ENCODE measurements at places on chromosomes 4 and X.

DNA sequence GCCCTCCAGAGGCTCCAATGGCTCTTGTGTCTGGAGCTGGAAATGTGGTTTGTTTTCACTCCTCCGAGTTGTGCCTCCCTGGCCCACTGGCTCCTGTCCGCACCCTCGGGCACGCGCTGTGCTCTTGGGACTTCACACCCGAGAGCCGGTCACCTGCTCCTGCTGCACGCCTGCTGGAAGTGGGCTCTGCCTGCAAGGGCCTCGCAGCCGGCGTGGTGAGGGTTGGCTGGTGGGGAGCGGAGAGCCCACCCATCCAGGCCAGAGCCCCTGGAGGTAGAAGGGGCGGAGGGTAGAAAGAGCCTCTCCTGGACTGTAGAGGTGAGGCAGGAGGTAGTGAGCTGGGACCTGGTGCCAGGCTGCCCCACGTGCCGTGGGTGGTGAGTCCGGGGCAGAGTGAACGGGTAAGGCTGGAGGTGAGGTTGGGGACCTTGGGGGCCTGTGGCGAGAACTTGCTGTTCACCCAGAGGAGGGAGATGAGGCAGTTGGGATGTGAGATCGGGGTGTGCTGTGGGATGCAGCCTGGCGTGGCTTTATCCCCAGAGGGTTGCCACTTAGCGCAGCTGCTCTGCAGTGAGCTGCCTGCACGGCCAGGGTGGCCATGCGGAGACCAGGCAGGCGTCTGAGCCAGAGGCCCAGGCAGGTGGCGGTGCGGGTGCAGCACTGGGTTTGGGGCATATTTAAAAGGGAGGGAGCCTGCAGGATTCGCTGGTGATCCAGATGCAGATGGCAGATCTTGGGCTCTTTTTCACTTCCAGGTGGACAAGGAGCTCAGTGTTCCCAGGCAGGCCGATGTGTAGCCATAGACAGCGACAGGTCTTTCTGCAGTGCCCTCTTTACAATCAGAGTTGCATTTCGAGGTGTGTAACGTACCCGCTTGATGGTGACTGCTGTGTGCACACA is 48.8 kb downstream of the PCGF3 start:
- no peak for DNase-seq

DNA sequence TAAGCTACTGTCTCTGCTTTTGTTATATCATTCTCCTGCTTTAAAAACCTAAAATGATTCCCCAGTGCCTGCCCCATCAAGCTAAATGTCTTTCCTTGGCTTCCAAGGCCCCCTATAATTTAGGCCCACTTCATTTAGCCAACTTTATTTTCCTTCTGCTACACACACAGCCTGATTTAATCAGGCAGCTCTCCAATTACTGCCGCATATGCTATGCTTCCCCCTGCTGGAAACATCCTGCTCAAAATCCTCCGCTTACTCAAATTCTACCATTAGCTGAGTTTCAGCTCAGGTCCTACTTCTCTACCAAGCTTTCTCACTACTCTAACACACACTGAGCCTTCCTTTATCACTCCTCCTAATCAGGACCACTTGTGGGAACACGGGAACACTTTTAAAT is 17.0 kb downstream of the LAMP2 start:
- DNase-seq: no peak

DNA sequence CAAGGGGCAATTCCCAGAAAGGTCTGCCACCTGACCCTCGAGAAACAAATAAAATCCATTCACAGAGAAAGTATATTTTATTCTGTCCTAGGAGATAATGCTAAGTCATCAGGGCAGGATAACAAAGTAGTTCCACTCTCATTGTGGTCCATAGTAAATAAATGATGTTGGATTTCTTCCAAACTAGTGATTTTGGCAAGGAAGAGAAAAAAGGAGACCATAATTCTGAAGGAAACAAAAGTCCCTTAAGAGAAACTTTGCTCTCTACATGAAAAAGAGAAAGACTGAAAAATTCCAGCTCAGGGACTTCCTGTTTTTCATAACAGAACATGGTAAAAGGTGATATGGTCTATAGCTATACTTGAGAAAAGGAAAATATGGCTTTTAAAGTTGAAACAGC is 71.5 kb upstream of the DDX60 start:
- no peak for DNase-seq

DNA sequence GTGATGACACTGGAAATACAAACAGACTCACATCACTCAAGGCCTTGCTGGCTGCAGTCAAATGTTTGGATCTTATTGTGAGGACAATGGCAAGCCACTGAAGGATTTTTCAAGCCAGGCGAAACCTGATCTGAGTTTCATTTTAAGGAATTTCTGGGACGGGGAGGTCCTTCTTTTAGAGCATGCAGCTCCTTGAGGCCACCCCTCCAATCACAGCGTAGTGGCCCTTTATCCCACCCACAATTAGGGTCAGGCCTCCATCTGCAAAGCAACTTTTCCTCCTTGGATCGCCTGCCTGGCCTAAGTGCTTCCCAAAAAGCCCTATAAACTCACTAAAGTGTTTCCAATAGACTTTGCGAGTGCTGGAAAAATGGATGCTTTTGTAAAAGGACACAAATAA is 115.5 kb downstream of the EFHC2 start:
- DNase-seq: no peak

DNA sequence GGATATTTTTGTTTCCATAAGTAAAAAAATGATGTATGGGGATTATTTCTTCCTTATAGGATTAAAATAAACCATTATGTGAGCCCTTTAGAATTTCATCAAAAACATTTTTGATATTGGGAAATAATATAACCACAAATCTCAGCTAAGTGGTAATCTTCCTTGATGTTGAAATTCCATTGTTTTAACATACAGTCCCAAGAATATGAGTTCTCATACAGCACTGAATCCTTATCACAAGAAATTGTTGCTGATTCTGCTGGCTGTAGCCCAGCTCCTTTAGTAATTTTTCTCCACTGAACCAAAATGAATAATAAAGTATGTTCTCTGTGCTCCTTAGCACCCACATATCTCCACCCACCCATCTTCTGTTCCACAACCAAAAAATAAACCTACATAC is 41.9 kb upstream of the FAM47B start:
- no peak for DNase-seq

DNA sequence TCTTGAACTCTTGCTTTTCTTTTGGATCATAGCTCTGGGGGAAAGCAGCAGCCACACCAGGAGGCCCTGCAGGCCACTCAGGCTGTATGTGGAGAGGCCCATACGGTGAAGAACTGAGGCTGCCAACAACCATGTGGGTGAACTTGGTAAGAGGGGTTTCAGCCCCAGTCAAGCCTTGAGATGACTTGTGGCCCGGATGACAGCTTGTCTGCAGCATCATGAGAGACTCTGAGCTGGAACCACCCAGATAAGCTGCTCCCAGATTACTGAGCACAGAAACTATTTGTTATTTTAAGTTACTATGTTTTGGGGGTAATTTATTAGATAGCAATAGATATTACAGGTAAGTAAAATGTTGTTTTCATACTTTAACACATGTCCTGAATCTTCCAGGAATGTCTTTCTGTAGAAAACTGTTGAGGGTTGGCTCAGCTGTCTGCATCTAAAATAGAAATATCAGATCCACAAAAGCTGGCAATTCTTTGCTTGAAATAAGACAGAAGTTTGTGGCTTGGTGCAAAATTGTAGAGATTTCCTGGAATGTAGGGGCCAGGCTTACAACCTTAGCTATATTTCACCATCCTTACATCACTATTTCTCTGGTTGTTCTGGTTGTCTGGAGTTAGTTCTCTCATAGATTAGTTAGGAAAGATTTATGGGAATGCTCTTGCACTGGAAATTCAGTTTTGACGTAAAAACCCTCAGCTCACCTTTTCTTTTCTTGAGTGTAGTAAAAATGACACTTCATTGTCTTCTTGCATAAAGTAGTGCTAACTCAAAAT is 272.1 kb downstream of the RAPGEF2 start:
- no peak for DNase-seq

GRCh38 chr4:98950925-98951324 is 22.0 kb upstream of the EIF4E start:
- no peak for DNase-seq

DNA sequence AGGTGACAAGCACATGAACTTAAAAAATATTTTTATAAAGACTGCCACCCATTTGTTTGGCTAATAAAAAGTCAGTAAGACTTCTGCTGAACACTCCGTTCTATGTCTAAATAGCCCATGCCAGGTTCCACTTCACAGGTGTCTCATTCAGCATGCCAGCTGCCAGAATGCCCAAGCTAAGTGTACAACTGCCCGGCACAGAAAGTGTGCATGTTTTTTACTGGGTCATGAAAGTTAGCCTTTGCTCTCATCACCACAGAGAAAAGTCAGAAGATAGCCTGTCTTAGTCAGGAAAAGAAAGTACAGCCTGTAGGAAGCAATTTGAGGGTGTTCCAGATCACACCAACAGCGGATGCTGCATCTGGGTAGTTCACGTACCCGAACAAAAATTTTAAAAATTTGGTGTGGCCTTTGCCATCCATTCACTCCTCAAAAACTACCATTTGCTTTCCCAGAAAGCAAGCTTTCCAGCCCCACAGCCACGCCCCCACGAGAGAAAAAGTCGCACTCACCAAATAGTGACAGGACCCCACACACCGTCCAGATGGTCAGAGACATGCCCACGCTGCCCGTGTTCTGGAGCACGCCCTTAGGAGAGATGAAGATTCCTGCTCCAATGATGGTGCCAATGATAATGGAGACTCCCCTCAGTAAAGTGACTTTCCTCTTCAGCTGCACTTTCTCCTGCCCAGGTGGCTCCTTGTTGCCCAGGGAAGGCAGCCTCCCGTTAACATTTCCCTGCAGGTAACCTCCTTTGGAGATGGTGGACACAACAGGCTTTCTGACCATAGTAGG is 671 bp downstream of the SLC7A11 start:
- DNase-seq: no peak

DNA sequence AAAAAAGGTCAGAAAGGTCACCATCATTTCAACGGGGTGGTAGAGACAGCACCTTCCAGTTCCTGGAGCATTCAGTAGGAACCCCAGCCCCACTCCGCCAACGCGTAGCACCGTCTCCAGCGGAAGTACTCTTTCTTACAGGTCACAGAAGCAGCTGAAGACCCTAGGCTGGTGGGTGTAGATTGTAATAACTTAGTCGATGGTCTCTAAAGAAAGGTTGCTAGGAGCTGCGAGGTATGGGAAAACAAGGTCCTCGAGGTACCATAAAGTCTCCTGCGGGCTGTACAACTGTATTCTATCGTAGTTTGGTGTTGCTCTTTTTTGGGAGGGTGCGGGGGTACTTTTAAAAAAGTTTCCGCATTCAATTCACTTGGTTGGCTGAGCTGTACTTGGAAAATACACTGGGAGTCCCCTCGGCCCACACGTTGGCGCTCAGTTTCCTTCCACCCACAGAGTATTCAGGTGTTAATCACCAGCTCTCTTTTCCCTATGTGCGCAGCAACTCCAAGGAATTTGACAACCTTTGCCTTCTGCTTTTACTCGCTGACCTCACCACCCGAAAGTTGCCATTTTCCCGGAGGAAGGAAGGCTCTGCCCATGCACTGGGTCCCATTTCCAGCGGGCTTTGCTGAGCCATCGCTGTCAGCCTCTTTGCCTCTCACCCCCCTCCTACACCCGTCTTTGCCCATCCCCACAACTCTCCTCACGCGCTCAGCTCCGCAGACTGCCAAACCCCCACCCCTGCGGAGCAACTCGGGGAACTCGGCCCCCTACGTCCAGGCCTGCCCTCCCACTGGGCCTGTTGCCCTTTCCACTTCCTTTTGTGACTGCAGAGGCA is 4.8 kb upstream of the SOX3 start:
- DNase-seq: no peak

DNA sequence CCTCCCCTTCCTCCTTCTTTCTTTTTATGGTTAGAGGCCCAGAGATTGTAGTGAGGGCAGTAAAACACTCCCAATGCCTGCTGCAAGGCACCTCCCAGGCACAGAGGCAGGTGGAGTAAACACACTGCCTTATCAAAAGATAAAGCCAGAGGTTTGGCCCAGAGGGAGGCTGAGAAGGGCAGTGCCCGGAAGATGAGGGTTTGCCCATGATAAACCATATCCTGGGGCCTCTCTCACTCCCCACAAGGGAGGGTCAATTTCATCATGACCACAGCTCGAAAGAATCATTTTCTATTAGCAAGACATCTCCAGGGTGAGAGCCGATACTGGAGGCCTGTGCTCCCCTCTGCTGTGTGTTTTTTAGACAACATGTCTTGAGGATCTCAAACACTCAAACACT is 98.5 kb upstream of the FAM9C start:
- no peak for DNase-seq

- no peak for DNase-seq
Observed at GRCh38 chr4:829291-829690, 3.4 kb upstream of the CPLX1 start.

GRCh38 chr4:150514709-150515108 is 67.2 kb upstream of the MAB21L2 start:
- no peak for DNase-seq

DNA sequence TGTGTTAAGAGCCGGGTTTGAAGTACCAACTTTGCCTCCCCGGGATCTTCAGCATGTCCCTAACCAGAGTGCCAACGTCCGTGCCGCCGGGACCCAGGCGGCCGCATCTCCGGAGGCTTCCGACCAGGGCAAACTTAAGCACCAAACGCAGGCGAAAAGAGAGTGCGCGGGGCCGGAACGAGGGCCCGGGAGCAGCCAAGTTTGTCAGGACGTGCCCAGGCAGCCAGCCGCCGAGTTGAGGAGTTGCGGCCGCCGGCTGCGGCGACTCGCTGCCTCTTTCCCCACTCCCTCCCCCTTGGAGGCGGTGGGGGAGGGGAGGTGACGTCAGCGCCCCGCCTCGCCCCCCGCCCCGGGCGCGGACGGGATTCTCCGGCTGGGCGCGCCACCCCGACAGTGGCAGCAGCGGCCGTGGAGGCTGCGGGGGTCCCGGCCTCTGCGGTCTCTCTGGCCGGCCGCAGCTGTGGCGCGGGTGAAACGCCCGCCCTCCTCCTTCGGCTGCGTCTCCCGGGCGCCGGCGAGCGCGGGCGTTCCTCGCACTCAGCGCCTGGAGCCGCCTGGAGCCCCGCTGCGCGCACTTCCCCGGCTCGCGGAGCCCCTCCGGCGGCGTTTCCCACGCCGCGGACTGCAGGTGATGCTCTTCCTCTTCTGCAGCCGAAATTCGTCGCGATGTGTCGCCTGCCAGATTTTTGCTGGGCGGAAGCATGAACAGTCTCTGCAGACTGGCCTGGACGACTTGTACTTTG is 2.9 kb upstream of the FAT1 start:
- DNase-seq: no peak

- no peak for DNase-seq
Observed at GRCh38 chrX:153781428-153782047, 697 bp downstream of the SRPK3 start.
